H9 (cell line): ENCODE measurements at places on chromosomes 13 and 19. TPM values are rescaled to one million over a fixed set of nuclear protein-coding genes. Genes with fewer than 3 reads are reported as not detected.

DNA sequence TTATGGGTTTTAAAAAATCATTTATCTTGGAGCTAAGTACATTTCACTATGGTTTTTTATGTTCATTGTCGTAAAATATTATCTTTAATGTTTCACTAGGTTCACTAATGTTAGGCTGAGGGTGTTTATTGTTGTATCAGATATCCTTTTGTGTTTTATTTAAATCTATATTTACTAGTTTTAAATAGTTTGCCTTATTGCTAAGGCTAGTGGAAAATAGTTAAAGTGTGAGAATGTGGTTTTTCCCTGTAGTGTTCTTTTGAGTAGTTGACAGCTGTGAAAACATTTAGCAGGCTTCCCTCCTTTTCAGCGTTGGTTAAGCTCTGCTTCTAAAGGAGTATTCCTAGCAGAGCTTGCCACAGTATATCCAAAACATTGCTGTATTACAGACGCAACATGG is 139.0 kb downstream of the TM9SF2 start:
- no peaks in the 10 kb centered on the region; the same call in 1 of the 2 replicates for H3K4me1 ChIP-seq
- H3K27me3 ChIP-seq, result no peaks in the 10 kb centered on the region
- DNase-seq, result no peak
- H3K4me3 ChIP-seq, result no peak overlapping the region

GRCh38 chr13:110230661-110231347 is 76.2 kb downstream of the COL4A1 start:
- no peaks in the 10 kb centered on the region; the same call in 1 of the 2 replicates for H3K4me1 ChIP-seq
- DNase-seq, result no peak
- no peaks in the 10 kb centered on the region for H3K36me3 ChIP-seq
- H3K27me3 ChIP-seq, result no peaks in the 10 kb centered on the region
- no peak overlapping the region for H3K4me3 ChIP-seq
- H3K27ac ChIP-seq, result no peak overlapping the region

- no peaks in the 10 kb centered on the region for H3K36me3 ChIP-seq
- H3K27me3 ChIP-seq, result no peaks in the 10 kb centered on the region
- no peak overlapping the region for H3K4me3 ChIP-seq
- H3K27ac ChIP-seq, result no peak overlapping the region
- peaks cover under 1% of the 10 kb centered on the region for H3K4me1 ChIP-seq
- peak; percentile 74 for DNase-seq
Measured at GRCh38 chr13:26482451-26483197, 74.9 kb upstream of the WASF3 start.

- no peak overlapping the region for H3K4me3 ChIP-seq
- H3K27me3 ChIP-seq, result no peaks in the 10 kb centered on the region
- H3K27ac ChIP-seq, result no peak overlapping the region
- no peak for DNase-seq
Measured at GRCh38 chr13:113647351-113648215, 10.4 kb downstream of the ATP4B start.

- no peak overlapping the region for H3K27ac ChIP-seq
- no peak for DNase-seq
- no peaks in the 10 kb centered on the region for H3K4me1 ChIP-seq
- peaks cover 15% of the 10 kb centered on the region for H3K36me3 ChIP-seq
- peak overlapping the region; percentile 86 for H3K4me3 ChIP-seq
Measured at GRCh38 chr19:19619181-19619848, 828 bp upstream of the PBX4 start.

DNA sequence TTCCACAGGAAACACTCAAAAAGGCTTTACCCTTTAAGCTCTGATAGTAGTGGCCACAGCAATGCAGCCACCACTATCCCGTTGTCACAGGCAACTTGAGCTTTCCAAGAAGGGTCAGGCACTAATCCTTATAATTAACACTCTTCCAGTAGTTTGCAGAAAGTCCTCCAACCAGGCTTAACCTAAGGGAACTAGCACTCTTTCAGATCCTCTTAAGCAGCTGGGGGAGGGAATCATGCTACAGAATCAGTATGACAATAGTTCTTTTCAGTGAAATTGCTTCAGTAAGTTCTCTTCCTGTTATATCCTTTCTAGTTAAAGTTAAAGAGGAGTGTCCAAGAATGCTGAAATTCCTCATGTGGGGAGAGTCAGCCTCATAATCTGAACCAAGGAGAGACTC is 82.2 kb downstream of the TNFSF11 start:
- H3K27ac ChIP-seq, result no peak overlapping the region
- H3K4me3 ChIP-seq, result no peak overlapping the region
- no peaks in the 10 kb centered on the region for H3K27me3 ChIP-seq
- peaks cover 9% of the 10 kb centered on the region for H3K4me1 ChIP-seq

GRCh38 chr13:38824342-38824741 is 137.5 kb downstream of the FREM2 start:
- H3K36me3 ChIP-seq, result no peaks in the 10 kb centered on the region
- no peaks in the 10 kb centered on the region for H3K27me3 ChIP-seq
- peak; percentile 40 for DNase-seq
- no peak overlapping the region for H3K4me3 ChIP-seq
- no peak overlapping the region for H3K27ac ChIP-seq

DNA sequence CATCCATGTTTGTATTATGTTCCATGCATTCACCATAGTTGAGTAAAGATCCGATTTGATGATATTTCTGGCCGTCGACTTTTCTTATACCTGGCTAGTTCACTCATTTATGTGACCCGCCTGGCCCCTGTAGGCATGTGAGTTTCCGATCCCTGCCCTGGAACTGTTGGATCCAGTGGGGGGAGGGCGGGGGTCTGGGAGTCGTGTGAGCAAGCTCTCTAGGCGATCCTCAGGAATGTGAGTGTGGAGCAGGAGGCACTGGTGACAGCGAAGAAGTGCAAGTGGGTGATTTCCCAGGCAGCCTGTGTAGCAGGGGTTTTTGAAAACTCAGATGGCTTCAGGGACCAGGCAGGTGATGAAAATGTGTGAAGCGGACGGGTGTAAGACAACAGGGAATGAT is 10.6 kb upstream of the PTOV1 start:
- peaks cover 44% of the 10 kb centered on the region for H3K36me3 ChIP-seq
- no peak for DNase-seq
- no peaks in the 10 kb centered on the region for H3K27me3 ChIP-seq
- no peak overlapping the region for H3K4me3 ChIP-seq

DNA sequence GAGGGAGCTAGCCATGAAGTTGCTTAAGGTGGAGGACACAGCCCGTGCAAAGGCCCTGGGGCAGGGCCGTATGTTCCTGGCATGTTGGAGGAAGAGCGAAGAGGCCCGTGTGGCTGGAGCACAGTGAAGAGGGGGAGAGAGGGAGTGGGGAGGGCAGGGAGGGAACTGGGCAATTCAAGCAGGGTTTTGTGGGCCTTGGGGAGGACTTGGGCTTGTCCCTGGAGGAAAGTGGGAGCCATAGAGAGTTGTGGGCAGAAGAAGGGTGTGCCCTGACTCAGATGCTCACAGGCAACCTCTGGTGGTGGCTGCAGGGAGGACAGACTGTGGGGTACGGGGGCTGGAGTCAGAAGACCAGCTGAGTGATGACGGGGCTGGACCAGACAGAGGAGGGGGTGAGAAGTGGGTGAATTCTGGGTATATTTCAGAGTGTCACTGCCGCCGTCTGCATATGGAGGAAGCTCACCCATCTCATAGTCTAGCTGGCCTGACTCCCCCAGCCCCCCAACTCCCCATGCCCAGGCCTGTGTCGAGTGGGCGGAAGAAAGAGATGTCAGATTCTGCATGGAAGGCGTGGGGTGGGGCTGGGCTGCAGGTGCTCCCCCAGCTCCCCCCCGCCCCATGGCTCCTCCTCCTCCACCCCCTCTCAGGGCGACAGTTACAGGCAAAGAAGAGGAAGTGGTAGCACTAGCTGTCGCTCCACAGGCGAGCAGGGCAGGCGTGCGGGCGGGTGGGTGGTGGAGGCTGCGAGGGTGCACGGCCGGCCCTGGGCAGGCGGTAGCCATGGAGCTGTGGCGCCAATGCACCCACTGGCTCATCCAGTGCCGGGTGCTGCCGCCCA is at the start of gene VAV1:
Gene VAV1 (plus strand): TSS at position 681 of the 838 bp plus-strand sequence. CDS start 100 bp downstream, at position 781.
- H3K4me3 ChIP-seq, result no peak within 1 kb of the TSS
- H3K4me1 ChIP-seq, result no peaks in the 10 kb centered on the region
- no peak within 1 kb of the TSS for H3K27ac ChIP-seq
- H3K27me3 ChIP-seq, result no peaks in the 10 kb centered on the region
- no peaks in the 10 kb centered on the region for H3K36me3 ChIP-seq

Gene SLC17A7
- 1.1 and 1.3 TPM in 2 replicates for total RNA-seq
